ENCODE measurements at places on chromosomes 7 and 10.

DNA sequence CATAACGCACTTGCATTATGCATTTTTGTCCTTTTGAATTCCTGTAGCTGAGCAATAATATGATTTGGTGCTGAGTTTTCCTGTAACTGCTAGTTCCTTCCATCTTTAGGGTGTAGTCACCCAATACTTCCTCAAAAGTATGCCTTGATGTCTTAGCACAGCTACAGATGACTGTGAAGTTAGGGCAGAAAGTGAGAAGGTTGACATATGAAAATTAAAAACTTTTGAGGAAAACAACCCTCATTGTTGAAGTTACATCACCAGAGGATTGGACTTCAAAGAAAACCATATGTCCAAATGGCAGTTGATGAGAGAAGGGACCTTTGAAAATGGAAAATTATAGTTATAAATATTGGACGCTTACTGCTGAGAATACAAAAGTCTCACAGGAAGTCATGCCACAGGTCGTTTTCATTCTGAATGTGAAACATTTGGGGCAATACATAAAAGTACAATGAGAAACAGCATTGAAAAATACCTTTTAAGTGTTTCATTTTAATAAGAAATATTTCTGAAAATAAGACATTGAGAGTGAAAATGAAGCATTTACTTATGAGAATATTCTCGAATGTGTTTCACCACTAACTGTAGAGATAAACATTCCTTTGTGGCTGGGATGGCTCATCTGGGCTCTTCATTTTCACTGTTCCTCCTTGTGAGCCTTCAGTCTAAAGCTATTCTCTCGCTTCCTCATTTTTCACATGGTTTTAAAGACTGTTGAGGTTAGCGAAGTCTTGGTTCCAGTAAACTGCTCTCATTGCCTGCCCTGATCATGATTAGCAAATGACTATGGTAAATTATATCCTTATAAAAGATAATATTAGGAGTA lies 61.4 kb upstream of the NME8 start:
- no peak for DNase-seq

DNA sequence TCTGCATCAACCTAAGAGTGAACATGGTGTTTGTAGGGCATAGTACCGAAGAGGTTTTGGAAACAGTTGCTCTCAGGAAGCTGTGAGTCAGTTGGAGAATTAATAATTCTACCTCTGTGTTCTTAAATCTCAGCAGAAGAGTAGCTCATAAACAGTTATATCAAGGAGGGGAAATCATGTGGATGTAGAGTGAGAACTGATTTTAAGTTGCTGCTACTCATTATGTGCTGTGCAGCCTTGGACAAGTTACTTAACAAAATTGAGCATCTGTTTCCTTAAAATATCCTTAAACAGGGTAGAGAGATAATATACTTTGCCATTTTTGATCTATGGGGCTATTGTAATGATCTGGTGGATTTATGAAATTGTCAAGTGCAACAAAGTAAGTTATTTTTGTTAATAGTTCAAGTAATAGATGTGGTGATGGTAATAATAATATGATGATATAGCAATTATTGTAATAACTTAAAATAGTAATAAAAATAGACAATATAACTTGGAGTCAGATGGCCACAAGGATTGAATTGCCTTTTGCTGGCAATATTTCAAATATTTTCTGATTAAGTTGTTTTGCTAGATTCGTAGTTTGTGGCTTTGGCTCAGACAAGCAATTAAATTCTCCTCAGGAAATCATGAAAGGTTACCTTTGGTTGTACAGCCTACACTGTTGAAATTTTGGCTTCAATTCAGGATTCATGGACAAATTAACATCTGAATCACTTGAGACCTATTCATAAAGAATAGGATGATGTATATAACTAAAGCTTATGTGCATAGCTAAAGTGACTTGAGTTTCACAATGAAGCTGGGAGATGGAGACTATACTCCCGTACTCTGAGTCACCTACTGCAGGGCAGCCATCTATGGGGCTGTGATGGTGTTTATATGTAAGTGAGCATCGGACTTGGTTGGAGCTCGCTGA lies 228.5 kb downstream of the CDK14 start:
- no peak for DNase-seq

DNA sequence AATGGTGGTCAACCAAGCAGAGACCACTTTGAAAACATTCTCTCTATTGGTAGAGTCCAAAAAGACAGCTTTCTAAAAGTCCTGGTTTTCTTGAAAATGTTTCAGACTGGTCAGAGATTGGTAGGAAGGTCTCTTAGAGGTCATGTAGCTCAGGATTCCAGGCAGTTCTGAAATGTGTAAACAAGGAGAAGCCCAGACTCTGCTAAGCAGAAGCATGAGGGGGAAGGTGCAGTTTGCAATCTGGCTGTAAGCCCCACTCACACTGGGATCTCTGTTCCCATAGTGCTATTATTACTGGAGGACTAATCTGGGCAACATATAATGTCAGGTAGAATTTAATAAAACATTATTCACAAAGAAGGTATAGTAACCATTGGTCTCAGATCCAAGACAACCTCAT lies 101.1 kb downstream of the MAGI2 start:
- no peak for DNase-seq

- no peak for DNase-seq
These were observed 29.2 kb upstream of the PPP2R2D start for GRCh38 chr10:131871673-131872005.

- no peak for DNase-seq
These were observed 75.6 kb downstream of the CTBP2 start for GRCh38 chr10:125084614-125085257.

- no peak for DNase-seq
These were observed 42.1 kb upstream of the NOBOX start for GRCh38 chr7:144445590-144445989.

- DNase-seq = no peak
These were observed 14.0 kb downstream of the NACAD start for GRCh38 chr7:45074528-45075354.

DNA sequence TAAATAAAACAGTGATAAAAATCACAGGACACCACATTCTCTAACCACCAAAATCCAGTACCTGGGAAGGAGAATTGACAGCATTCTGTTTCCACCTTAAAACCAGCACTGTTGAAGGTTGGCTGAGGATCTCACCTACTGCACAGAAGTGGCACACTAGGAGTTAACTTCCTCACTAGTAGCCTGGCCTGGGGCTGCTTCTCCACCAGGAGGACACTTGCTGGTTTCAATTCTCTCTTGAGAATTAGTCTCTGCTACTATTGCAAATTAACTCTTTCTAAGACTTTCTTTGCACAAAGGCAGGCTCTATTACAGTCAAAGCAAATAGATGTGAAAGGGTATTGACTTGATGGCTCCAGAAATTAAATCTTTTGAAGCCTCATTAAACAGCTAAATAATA lies 2.3 kb upstream of the CTTNBP2 start:
- DNase-seq = no peak

DNA sequence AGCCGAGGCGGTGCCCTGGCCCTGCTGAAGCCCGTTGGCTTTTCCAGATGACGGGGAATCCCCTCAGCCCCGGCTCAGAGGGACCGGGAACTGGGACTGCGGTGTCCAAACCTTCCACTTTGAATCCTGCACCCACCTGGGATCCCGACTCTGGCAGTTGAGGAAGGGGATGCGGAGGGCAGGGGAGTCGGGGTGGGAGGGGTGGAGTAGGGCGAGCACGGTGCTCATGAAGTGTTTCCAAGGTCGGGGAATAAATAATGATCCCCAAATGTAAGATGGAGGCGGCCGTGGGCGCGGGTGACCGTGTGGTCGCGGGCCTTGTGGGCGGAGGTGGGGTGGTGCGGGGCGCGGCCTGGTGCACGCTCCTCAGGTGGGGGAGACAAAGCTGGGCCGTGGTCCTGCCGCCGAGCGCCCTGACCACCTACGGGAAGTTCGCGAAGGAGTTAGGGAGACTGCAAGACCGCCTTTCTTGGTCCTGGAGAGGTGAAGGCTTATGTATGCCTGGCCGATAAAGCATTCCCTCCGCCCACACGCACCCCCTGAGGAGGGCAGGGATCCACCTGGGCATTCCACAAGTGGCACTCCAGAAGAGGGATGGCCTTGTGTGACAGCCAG lies 1.4 kb downstream of the MTURN start:
- DNase-seq = no peak

DNA sequence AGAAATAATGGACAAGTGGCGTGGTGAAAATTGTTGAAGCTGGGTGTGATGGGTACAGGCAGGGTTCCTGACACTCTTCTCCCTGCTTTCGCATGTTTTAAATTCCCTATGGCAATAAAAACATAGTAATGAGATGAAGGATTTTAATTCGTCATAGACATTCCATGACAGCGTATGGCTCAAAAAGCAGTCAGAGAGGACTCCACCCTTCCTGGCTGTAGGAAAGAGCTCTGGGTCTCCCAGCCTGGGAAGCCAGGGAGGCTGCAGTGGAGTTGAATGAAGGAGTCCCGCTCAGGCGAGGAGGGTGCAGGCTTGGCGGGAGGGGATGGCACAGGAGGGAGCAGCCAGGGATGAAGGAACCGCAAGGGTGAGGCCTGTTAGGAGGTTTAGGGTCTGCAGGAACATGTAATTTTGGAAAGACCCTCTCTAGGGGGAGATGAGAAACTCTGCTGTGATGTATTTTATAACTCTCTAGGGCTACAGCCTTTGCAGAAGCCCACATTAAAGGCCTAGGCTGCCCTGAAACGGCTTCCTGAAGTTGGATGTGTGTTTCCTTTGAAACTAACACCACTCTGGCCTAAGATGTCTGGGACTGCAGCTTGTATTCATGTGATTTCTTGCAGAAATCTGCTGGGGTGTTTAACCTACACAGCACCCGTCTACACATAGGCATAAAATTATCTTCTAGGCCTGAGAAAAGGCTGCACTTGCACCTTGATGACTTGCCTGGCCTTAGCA lies 7.6 kb upstream of the LARP4B start:
- DNase-seq = no peak

DNA sequence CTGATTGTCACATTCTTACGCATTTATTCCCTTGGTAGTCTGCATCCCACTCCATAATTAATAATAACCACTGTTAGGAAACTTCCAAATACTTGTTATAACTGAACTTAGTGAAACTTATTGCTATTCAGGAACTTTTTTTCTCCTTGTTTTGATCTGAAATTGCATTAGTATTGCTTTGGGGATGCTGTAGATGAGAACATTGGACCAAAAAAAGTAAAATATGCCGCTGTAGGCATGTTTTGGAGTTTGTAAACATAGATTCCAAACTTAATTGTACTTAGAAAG lies 1.7 kb downstream of the PPP1R9A start:
- no peak for DNase-seq

GRCh38 chr7:138167869-138168296 lies 91.6 kb downstream of the AKR1D1 start:
- DNase-seq = no peak

- DNase-seq = no peak
These were observed 38.9 kb upstream of the TOMM7 start for GRCh38 chr7:22861576-22861975.

GRCh38 chr7:121576148-121576917 lies 180.2 kb upstream of the FAM3C start:
- DNase-seq = no peak

- no peak for DNase-seq
These were observed 17.5 kb upstream of the GGCT start for GRCh38 chr7:30522159-30522558.

DNA sequence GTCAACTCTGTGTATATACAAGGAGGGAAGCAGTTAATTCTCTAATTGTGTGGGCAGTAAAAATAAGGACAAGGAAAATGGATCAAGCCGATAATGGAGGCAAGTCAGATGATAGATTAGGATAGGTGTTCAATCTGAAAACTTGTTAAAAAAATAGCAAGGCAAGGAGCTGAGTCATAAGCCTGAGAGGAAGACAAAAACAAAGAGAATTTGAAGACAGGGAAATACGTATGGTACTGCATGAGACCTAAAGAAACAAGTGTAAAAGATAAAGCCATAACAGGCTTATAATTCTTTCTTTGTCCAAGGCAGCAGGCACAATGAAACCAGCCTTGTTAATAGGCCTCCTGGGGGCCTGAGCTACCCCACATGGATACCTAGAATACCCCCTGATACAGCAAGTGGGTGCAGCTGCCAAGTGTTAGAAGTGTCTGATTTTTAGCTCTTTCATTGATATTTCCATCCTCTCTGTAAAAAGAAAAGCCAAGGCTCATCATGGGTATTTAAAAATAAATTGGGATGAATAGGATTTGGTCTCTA lies 1570.6 kb upstream of the LRRTM3 start:
- no peak for DNase-seq

DNA sequence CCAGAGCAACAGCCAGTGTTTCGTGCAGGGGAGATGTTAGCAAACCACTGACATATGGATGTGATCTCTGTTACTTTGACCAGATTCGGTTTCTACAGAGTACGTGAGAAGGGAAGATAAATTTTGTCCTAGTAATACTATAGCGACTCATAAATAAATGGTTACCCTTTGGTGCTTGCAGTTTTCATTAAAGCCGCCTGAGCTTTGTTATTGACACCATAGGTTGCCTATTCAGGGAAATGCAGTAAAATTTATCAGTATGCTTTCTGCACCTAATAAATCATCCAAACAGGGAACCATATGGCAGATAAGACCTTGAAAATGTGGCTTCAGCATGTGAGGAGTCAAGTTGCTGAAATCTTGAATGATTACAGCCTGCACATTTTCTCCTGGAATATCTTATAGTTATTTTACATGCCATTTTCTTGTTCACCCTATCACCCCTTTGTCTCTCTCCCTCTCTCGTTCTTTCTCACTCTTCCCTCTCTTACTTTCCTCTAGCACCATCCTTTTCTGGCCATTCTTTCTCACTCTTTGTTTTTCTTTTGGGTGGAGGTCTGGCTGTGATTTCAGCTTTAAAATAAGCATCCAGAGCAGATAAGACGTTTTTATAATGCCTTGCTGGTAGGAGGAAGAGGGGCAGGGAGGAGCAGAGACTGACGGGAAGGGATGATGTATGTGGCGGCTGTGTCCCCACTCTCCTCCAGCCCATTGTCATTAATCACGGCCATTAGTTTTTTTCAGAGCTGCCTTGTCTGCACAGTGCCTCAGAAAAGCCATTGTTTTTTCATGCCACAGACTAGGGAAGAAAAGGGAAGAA lies 182.5 kb downstream of the LRMDA start:
- no peak for DNase-seq

GRCh38 chr10:72593963-72594362 lies 31.9 kb downstream of the MICU1 start:
- DNase-seq = no peak

GRCh38 chr10:84763965-84764364 lies 435.6 kb downstream of the CCSER2 start:
- DNase-seq = no peak

GRCh38 chr10:32189400-32190084 lies 133.3 kb upstream of the KIF5B start:
- DNase-seq = no peak

DNA sequence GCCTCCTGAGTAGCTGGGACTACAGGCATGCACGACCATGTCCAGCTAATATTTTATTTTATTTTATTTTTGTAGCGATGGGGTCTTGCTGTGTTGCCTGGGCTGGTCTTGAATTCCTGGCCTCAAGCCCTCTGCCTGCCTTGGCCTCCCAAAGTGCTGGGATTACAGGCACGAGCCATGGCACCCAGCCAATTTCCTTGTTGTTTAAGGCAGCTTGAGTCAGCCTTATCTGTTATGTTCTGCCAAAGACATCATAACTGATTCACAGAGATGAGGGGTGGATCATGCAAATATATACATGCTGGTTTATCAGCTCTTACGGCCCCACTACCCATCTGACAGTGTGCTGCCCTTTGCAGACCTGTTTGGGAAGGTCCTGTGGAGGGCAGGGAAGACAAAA lies 826.7 kb downstream of the TYW1 start:
- no peak for DNase-seq
